ENCODE measurements at places on chromosomes 5 and 9. TPM values are rescaled to one million over a fixed set of nuclear protein-coding genes. Genes with fewer than 3 reads are reported as not detected.

EGFLAM gene
- 48.2 TPM for total RNA-seq

LTC4S gene
- 21.7 TPM for total RNA-seq

IRX2 gene
- 0.13 TPM for total RNA-seq

TLE4 gene
- total RNA-seq: 36.2 TPM

TRIM36 gene
- total RNA-seq: 3.7 TPM

TNFSF8 gene
- total RNA-seq: 3.1 TPM

HMGCS1 gene
- total RNA-seq: 115 TPM

MGAT1 gene
- 131 TPM for total RNA-seq

HAVCR1 gene
- 1.3 TPM for total RNA-seq

CARD19 gene
- 36.6 TPM for total RNA-seq

SMIM33 gene
- total RNA-seq: not detected

CENPP gene
- 9.1 TPM for total RNA-seq

CATSPER3 gene
- total RNA-seq: 0.80 TPM

OSMR gene
- total RNA-seq: 103 TPM

ANKRD31 gene
- total RNA-seq: 0.53 TPM

FOXD4 gene
- total RNA-seq: 0.45 TPM

LIFR gene
- 106 TPM for total RNA-seq

SAXO1 gene
- total RNA-seq: 0.49 TPM

MSH3 gene
- total RNA-seq: 17.6 TPM

IFNK gene
- not detected for total RNA-seq

CSF1R gene
- 74.8 TPM for total RNA-seq

ACSL6 gene
- total RNA-seq: 3.3 TPM

PCDHB14 gene
- 5.3 TPM for total RNA-seq

PLAA gene
- total RNA-seq: 21.8 TPM

TNC gene
- total RNA-seq: 28.6 TPM

DMRT3 gene
- 0.40 TPM for total RNA-seq

QRFP gene
- not detected for total RNA-seq

FBP1 gene
- total RNA-seq: 13.6 TPM

THBS4 gene
- 111 TPM for total RNA-seq

MAMDC4 gene
- 3.0 TPM for total RNA-seq

LCN9 gene
- not detected for total RNA-seq

SH3TC2 gene
- total RNA-seq: 59.1 TPM

HRH2 gene
- 4.3 TPM for total RNA-seq

UGCG gene
- 69.0 TPM for total RNA-seq

CAPSL gene
- total RNA-seq: not detected

FBN2 gene
- total RNA-seq: 6.5 TPM

GFI1B gene
- not detected for total RNA-seq

RNF180 gene
- total RNA-seq: 16.4 TPM

FBXW11 gene
- 67.7 TPM for total RNA-seq

FAM53C gene
- total RNA-seq: 25.6 TPM

LCN10 gene
- total RNA-seq: 5.5 TPM

OTULINL gene
- 15.6 TPM for total RNA-seq

KLF9 gene
- total RNA-seq: 94.6 TPM

POLE3 gene
- 20.6 TPM for total RNA-seq

PCDHGA10 gene
- 8.9 TPM for total RNA-seq
